EH (cell line): ENCODE measurements at places on chromosomes 4 and X.

GRCh38 chr4:106316773-106317409, 541 bp downstream of the AIMP1 start:
- no peak for DNase-seq

GRCh38 chrX:94057385-94057784, 383.4 kb downstream of the FAM133A start:
- no peak for DNase-seq

DNA sequence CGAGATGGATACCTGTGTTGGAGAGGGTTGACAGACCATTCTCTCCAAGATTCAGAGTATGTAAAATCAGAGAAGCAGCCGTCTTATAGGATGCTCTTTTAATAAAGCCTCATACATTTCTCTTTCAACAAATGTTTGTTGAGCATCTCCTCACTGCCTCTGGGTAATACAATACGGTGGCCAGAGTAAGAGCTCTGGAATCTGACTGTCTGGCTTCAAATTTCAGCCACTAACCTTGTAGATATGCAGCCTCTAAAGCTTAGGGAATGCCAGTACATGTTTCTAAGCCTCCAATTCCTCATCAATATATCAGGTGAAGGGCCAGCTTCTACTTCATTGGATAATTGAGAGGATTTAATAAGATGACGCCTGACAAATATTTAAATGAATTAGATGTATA, 61.3 kb downstream of the CLNK start:
- no peak for DNase-seq

DNA sequence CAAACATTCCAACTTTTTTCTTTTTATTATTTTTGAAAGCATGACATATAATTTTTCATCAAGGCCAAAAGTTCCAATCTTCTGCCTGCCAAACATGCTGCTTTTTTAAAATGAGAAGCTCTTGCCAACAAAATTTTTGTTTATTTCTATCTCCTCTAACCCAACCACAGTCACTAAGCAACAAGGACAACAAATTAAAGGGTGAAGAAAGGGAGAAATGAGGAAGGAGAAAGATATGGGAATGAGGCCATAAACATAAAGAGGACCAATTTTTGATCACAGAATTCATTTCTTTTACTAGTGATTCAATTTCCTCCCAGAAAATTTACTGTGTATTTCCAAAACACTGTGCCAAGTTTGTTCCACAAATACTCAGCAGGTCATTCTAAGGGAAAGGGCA, 537.0 kb upstream of the DIAPH2 start:
- DNase-seq: no peak

DNA sequence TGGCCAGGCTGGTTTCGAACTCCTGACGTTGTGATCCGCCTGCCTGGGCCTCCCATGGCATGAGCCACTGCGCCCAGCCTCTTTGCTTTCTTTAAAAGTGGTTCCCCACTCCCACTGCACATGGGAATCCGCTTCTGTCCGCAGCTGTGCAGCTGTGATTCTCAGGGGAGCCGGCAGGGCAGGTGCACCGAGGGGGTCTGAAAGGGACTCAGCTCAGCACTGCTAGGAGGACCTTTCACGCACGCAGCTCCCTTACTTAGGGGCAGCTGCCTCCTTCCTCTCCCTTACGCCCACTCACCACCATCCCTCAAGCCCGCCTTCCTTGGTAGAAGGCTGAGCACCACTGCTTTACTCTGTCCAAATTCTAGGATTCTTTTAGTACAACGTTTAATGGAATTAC, 40.4 kb upstream of the CYP4V2 start:
- no peak for DNase-seq

DNA sequence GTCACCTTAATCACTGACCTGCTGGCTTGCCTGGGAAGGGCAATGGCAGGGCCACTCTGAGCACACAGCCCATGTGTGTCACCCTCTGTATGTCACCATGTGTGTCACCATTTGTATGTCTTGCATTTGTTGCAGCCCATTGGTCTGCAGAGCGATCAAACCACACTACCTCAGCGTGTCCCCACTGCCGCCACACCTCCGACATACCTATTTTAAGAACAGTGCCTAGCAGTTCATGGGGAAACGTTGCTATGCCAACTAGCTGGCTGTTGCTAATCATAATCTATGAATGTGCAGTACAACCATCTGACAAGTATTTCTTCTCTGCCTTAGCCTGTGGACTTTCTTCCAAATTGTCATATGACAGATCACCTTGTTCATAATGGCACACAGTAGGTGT, 8.0 kb upstream of the CRMP1 start:
- no peak for DNase-seq

- DNase-seq: peak; percentile 81
These were observed 21.1 kb downstream of the ACOX3 start for GRCh38 chr4:8419222-8420041.

DNA sequence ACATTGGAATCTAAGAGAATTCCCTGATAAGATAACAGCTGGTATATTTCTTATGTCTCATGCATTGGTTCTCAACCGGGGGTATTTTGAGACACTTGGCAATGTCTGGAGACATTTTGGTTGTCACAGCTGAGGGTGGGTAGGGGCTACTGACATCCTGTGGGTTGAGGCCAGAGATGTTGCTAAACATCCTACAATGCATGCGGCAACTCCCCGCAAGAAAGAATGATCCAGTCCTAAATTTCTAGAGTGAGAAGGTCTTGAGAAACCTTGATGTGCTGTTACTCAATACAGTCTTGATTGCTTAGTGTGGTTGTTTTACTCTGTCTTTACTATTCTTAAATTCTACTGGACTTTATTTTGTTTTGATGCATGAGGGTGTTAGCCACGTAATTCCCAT, 287.2 kb downstream of the FRMPD4 start:
- no peak for DNase-seq

GRCh38 chrX:69046996-69047490, 118.2 kb downstream of the PJA1 start:
- DNase-seq: no peak

DNA sequence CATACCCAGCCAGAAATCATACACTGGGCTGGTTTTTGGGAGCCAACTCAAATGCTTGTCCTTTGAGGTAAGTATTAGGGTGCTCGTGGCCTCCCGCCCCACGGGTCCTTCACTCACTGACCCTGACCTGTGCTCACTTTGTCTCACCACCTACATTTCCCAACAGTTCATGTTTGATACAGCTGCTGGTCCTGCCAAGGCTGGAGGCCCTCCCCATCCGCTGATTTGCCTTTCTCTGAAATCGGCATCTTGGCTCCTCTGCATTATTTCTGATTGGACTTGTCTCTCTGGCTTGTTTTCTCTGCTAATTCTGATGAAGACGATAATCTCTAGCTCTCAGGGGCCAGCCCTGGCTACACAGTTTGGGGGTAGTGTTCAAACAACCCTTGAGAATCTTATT, 70.2 kb downstream of the SORBS2 start:
- no peak for DNase-seq

DNA sequence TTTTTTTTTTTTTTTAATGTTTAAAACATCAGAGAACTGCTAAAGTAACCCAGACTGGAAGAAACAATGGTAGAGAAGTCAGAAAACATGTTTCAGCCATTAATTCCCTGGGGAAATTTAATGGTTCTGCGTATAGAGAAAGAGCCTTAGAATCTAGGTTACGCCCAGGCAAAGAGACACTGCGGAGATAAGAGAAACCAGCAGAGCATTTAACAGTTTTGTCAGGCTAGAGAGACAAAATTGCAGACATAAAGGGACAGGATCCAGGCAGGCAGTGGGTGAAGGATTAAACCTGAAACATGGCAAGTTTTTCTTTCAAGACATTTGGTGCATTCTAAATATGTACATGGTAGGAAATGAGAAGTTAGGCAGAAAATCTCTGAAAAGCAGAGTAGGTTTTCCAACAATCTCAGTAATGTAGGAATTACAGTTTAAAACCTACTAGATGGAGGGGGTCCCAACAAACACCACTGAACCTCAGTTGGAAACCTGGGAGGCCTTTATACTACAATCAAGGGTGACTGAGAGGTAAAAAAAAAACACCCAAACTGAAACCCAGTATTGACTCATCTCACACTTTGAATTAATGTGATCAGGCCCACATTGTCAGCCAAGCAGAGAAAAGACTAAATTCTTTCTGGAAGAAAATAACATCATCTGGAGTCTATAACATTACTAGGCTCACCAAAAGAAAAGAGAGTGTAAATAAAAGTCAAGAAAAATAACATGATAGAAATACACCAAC, 254.2 kb upstream of the NWD2 start:
- DNase-seq: no peak
